Stimulated activated naive CD8-positive, alpha-beta T cell treated with anti-CD3 and anti-CD28 coated beads, Interleukin-15, amount 100 ng/mL, for 72 hours (primary cell): ENCODE measurements at places on chromosomes 11 and 22.

- no peak for DNase-seq
Observed at GRCh38 chr11:87239001-87239400, 201.3 kb downstream of the TMEM135 start.

DNA sequence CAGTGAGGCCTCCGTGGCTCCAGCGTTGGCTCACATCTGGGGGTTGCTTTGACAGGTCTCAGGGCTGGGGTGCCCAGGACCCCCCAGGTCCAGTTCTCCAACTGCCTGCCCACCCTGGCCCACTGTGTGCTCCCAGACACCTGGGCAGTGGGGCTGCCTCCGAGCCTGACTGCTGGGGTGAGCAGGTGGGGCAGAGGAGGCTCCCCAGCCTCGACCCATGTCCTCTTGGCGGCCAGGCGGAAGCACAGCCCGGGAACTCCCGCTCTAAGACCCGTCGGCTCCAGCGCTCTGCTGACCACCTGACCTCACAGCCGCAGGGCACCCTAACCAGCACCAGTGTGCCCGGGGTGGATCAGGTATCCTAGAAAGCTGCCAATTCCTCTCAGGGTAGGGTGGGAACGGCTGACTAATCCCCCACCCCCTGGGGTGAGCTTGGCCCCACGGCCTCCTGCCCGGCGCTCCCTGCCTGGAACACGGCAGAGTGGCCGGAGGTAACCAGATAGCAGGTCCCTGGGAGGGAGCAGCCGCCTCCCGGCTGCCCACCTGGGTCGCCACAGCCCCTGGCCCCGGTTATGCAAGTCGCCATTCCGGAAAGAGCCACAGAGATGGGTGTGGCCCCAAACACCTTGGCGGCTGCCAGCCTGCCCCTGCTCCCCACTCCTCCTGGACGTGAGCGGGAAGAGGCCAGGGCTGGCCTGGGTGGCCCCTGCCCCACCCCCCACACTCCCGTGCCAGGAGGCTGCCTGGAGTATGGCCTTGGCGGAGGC lies 19.2 kb upstream of the MUC5B start:
- DNase-seq, result no peak

DNA sequence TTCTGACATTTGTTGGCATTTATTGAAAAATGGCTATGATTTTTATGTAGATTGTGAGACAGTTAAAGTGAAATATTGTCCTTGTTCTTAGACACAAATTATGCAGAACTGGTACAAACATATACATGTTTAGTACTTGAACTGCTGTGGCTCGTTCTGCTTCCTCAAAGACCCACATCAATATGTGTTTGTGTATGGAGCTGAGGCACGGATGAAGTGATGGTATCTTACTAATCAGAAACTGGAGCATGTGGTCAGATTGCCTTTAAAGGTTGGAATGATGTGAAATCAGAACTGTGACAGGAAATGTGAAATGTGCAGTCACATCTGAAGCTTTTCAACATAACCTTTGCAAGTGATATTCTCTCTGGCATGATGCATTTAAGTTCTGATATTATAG lies 130.4 kb downstream of the NAV2 start:
- no peak for DNase-seq

DNA sequence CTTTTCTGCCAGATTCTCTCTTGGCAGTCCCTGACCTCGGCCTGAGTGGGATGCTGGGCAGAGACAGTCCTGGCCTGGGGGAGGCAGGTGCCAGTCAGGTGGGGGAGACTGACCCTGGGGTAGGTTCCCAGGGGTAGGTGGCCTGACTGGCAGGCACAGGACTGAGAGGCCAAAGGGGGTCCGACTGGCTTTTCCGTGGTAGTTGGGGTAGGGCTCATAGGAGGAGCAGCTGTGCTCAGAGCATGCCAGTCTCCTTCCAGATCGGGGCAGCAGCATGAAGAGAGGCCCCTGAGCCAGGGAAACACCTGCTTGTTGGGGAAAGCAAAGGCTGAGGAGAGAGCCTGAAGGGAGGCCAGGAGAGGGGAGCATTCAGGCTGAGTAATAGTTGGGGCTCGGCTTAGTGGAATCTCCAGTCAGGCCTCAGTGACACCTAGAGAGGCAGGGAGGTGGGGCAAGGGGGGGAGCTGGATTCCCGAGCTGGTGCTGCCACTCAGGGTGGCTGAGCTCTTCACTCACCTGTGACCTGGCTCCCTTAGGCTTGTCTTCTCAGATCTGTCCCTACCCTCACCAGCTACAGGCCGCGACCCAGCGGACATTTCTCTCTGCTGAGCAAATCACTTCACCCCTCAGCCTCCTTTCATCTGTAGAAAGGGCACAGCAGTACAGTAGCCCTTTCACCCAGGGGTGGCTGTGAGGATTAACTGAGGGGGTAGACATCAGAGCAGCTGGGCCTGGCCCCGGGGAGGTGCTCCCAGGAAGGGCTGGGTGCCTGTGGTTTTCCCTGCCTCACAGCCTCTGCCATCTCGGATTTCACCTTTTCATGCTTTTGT lies 26.2 kb downstream of the MCM5 start:
- no peak for DNase-seq

GRCh38 chr11:5624489-5625279 lies at the start of gene TRIM34:
Gene TRIM34 (plus strand): TSS chr11:5625001. CDS start chr11:5632332, 7,331 bp downstream.
- peak; percentile 52 for DNase-seq

DNA sequence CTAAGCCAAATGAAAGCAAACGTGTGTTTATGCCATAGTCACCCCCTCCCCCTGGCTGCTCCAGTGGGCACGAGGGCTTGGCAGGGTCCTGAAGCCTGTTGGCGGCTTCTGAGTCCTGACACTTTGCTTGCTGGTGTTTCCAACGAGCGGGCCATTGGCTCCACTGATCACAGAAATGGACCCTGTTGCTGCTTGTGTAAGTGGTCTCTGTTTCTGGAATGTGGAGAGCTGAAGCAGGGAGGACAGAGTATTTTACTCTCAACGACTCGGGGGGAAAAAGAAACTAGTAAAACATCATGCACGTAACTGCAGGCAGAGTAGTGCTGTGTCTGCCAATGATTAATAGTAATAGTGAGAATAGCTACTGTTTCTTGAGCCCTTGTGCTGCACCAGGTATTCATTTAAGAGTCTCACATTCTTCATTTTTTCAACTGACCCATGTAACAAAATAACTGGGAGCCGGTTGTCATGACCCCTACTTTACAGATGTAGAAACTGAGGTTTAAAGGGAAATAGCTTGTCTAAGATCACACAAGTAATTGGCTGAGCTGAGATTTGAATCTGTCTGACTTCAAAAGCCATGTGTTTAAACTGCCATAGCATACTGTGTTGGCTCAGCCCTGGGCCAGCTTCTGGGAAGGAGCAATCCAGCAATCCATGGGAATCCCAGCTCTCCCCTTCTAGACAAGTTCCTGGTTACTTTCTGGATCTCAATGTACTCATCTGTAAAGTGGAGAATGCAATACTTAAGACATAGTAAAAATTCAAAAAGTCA lies 526.7 kb downstream of the INSC start:
- no peak for DNase-seq

- no peak for DNase-seq
Observed at GRCh38 chr11:68508425-68508824, 47.9 kb downstream of the PPP6R3 start.

DNA sequence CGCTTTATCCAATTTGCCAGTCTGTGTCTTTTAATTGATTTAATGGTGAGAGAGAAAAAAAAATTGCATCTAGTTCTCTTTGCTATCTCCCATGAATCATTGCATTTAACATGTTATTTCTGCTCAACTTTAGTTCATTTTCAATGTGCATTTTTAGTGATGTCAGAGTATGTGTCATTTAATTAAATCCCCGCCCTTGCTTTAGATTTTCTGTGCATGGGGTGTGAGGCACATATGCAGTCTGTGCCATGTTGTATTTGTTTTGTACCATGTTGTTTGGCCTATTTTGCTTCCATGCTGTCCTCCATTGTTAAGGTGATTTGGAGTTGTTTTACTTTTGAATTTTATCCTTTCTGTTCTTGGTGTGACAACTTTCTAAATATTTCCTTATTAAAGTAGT lies 8.3 kb upstream of the NCR3LG1 start:
- no peak for DNase-seq

DNA sequence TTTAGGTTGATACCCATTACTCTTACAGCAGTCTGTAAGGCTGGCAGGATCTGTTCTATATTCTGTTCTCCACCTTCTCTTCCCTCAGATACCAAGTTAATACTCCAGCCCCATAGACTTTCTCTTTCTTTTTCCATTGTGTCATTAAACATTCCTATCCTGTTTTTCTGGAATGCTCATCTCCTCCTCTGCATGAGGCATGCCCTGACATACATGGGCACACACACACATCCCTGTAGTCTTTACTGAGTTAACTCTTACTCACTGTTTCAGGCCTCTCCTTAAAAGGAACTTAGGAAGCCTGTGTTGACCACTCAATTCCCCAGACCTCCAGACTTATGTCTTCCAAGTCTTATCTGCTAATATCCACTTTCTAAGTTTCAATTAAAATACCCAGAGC lies 476.8 kb downstream of the METTL15 start:
- no peak for DNase-seq

DNA sequence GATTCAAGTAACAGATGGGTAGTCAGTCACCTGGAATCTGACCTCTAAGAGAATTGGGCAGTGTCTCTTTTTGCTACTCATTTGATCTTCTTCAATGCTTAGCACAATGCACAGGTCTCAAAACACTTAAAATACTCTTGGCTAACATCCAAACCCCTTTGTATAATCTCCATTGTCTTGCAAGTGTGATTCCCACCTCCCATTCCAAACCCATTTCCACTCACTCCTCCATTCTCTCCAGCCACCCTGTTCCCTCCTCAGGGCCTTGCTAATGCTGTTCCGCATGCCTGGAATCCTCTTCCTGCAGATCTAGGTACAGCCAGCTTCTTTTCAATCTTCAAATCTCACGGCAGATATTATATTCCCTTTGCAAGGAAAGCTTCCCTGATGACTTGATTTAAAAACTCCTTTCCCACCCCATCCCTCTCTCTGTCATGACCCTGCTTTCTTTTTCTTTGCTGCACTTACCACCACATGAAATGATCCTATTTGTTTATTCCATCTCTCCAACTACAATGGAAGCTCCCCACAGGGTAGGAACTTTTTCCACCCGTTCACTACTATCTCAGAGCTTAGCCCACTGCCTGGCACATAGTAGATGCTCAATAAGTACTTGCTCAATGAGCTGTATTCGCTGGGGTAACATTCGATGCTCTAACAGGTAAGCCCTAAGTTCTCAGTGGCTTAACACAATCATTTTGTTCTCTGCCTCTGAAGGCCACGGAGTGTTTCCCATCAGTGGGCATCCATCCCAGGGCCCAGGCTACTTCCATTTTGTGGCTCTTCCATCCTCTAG lies 121.7 kb downstream of the MN1 start:
- no peak for DNase-seq
